ENCODE measurements at places on chromosomes 3 and 15. TPM values are rescaled to one million over a fixed set of nuclear protein-coding genes. Genes with fewer than 3 reads are reported as not detected.

The OR5K2 gene
- total RNA-seq: not detected

The ZWILCH gene
- total RNA-seq: 8.3 TPM

The TICRR gene
- 3.3 TPM for total RNA-seq

The FBXW12 gene
- not detected for total RNA-seq

The ACP3 gene
- 41.3 TPM for total RNA-seq

DNA sequence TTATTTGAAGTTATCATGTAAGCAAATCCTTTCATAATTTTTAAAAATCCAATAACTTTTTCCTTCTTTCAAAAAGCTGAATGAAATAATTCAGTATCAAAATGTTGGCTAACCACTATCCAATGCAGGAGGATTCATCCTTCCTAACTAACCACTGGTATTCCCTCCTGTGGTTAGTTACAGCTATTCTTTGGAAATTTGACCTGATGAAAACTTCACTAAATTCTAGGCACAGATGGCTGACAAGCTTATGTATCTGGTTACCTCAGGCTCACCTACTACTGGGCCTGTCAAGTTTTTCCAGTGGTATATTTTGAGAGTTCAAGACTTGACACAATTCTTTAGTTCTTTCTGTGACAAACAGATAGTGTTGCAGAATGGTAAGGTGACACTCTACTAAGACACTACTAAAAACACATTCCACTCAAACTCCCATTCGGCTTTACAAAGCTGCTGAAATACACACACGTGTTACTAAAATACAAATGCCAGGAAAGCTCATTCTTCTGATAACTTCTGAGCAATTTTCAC lies 15.8 kb downstream of the NPTN start:
- H3K27ac ChIP-seq: no peak overlapping the region
- no peaks in the 10 kb centered on the region for H3K4me1 ChIP-seq
- no peaks in the 10 kb centered on the region for H3K36me3 ChIP-seq
- H3K27me3 ChIP-seq: no peaks in the 10 kb centered on the region

DNA sequence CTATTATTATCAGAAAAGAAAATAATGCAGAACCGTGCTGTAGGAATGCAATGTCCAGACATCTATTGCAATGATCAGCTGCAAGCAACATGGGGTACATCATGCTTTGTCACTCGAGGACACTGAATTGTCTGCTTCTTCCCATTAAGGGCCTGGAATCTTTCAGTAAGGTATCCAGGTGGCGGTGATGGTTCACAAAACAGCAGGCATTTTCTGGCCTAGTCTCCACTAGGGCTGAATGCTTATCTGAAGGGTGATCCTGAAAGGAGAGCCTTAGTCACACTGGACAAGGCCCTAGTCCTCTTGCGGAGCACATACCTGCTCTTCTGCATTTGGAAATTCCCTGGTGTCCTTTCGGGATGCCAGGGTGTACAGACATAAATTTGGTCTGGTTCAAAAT lies 21.2 kb downstream of the ITPR1 start:
- H3K36me3 ChIP-seq: no peaks in the 10 kb centered on the region
- no peaks in the 10 kb centered on the region for H3K27me3 ChIP-seq

DNA sequence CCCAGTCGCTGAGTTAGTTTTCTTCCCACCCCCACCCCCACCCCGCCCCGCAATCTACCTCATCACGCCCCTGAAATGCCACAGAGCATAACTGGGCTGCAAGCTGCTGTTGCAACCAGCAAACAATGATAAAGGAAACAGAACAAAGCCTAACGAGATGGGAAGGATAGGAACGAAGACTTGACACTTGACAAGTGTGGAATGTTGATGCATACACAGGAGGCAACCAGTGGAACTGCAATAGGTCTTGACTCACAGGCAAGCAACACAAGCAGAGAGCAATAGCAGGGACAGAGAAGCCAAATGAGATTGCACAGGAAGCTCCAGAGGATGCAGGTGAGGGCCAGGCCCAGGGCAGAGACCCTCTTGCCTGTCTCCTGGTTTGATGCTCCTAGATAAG lies 225.9 kb downstream of the IGSF11 start:
- H3K36me3 ChIP-seq: no peaks in the 10 kb centered on the region
- H3K27me3 ChIP-seq: no peaks in the 10 kb centered on the region
- no peak overlapping the region for H3K4me3 ChIP-seq
- H3K4me1 ChIP-seq: no peaks in the 10 kb centered on the region
- DNase-seq: no peak

DNA sequence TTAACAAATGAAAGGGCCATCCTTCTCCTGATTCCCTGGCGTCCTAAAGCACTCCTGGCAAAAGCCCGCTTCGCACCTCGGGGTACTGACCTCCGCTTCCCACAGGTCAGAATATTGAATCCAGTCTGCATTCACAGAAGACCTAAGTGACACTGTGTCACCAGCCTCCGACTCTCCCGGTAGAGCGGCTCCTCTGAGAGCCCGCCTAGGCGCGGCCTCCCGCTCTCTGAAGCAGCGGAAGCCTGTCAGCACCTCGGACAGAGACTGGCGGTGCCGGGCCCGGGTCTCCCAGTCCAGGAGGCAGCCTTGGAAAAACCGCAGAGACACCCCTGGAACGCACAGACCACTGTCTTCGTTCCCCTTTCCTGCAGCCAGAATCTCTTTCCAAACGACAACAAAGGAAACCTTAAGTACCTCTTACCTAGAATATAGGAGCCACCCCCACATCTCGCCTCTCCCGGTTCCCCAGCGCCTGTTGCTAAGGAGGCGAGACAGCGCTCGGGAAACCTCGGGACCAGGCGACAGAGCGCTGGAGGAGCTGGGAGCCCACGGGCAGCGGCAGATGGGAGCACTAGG lies 1.2 kb downstream of the GABRB3 start:
- no peak for DNase-seq
- H3K27ac ChIP-seq: no peak overlapping the region
- no peaks in the 10 kb centered on the region for H3K36me3 ChIP-seq
- H3K4me1 ChIP-seq: no peaks in the 10 kb centered on the region

DNA sequence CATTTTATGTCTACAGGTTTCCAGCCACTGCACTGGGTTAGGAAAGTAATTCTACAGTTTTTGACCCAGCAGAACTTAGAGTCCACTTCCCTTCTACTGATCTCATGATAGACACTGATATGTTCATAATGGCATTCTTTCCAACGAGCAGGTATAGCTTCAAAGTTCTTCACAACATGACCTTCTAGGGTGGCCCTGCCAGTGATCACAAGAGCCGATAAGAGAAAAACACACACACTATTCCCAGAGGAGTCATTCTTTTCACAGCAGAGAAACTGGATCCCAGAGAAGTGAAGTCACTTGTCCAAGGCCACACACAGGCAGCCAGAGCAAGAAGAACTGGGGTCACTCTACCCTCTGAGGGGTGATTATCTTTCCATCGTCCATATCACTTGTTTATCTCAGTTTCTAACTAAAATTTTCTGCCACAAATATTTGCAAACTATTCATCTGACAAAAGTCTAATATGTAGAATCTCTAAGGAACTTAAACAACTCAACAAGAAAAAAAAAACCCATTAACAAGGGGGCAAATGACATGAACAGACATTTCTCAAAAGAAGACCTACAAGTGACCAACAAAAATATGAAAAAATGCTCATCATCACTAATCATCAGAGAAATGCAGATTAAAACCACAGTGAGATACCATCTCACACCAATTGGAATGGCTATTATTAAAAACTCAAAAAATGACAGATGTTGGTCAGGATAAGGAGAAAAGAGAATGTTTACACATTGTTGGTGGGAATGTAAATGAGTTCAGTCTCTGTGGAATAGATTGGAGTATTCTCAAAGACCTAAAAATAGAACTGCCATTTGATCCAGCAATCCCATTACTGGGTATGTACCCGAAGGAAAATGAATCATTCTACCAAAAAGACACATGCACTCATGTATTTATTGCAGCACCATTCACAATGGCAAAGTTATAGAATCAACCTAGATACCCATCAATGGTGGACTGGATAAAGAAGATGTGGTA lies 31.5 kb downstream of the SPTSSB start:
- H3K27ac ChIP-seq: no peak overlapping the region
- DNase-seq: no peak
- no peaks in the 10 kb centered on the region for H3K4me1 ChIP-seq
- H3K4me3 ChIP-seq: no peak overlapping the region
- H3K27me3 ChIP-seq: no peaks in the 10 kb centered on the region
- no peaks in the 10 kb centered on the region for H3K36me3 ChIP-seq

- H3K4me1 ChIP-seq: no peaks in the 10 kb centered on the region
- H3K27ac ChIP-seq: no peak overlapping the region
- H3K36me3 ChIP-seq: no peaks in the 10 kb centered on the region
- H3K4me3 ChIP-seq: no peak overlapping the region
Observed at GRCh38 chr3:32522682-32523081, 20.0 kb upstream of the CMTM6 start.

GRCh38 chr3:141561426-141562034 lies 74.7 kb downstream of the RASA2 start:
- H3K36me3 ChIP-seq: no peaks in the 10 kb centered on the region
- no peaks in the 10 kb centered on the region for H3K27me3 ChIP-seq
- H3K4me3 ChIP-seq: no peak overlapping the region

- H3K4me3 ChIP-seq: no peak overlapping the region
- no peaks in the 10 kb centered on the region for H3K36me3 ChIP-seq
- H3K27me3 ChIP-seq: no peaks in the 10 kb centered on the region
- H3K4me1 ChIP-seq: no peaks in the 10 kb centered on the region
- no peak for DNase-seq
Observed at GRCh38 chr3:25587526-25587925, 77.2 kb downstream of the TOP2B start.

DNA sequence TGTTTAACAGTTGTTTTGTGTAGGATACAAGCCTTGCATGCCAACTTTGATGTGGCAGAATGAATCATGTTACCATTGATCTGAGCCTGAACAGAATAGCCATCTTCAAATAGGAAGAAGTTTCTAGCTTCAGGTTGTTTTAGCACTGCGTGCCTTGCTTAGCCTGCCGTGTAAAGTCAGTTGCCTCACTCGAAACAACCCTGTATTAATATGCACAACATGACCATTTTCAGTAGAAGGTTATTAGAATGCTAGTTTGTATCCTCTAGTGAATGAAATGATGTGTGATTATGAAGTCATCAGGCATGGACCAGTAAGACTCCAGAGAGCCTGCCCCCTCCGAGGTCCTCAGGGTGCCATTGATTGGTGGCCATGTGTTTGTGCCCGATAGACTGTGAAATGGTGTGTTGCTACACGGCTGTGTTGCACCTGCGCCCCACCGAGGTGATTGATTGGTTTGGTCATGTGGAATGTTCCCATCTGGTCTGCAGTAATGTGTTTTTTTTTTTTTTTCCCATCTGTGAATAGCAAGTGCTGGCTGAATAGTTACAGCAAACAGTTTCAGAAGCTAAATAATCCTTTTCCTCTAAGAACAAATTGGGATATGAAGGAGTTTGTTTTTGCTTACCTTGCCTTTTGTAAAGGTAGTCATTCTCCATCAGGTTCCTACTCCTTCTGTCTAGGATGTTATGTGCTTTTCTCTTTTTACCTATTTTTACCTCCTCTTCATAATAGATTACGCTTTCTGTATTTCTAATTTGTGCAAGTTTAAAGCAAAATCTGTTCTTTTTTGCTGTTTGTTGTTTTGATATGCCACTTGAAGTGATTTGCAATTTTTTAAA lies 214.9 kb downstream of the TCF12 start:
- no peaks in the 10 kb centered on the region for H3K36me3 ChIP-seq
- no peak for DNase-seq
- H3K4me3 ChIP-seq: no peak overlapping the region
- H3K27ac ChIP-seq: no peak overlapping the region
- H3K4me1 ChIP-seq: no peaks in the 10 kb centered on the region

DNA sequence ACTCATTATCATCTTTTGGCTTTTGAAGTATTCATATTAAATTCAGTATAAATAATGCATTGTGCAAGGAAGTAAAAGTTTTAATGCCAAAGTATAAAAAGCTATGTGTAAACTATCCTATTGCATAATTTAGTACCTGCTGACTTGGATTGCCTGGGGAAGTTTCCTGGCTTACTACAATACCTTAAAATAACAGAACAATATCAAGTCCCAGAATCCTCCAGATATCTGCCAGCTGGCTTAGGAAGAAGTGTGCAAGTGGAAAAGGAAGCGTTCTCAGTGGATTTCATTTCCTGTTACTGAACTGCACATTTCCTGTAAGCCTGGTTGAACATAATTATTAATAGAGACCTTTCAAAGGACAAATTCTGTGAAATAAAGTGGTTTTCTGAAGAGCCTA lies 236.7 kb downstream of the ADAMTSL3 start:
- H3K36me3 ChIP-seq: no peaks in the 10 kb centered on the region
- H3K27ac ChIP-seq: no peak overlapping the region
- no peak for DNase-seq
- H3K27me3 ChIP-seq: no peaks in the 10 kb centered on the region

DNA sequence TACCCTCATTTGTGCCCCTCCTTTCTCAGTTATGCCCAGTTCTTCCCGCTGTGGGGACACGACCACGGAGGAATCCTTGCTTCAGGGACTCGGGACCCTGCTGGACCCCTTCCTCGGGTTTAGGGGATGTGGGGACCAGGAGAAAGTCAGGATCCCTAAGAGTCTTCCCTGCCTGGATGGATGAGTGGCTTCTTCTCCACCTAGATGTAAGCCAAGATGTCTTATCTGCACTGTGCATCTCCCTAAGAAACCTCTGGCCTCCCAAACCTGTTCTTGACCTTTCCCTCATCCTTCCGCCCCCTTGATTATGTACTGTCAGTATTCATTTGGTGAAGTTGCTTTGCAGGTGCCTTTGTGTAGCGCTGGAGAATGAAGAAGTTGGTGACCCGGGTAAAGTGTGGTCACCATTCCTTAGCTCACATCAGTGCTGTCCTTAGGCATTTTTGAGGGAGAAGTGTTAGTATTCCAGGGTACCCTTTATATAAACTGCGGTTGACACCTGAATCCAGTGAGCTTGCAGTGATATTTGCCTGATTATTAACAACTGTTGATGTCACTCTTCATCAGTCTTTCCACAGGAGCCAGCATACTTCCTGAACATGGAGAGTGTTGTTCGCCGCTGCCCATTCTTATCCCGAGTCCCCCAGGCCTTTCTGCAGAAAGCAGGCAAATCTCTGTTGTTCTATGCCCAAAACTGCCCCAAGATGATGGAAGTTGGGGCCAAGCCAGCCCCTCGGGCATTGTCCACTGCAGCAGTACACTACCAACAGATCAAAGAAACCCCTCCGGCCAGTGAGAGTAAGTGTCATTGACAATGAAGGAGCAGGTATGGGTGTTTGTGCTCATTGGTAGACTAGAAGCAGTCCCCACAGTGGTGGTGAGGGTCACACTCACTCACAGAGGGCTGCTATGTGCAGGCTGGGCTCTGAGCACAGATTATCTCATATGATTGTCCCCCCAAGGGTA lies 966 bp downstream of the ALAS1 start:
- H3K36me3 ChIP-seq: no peaks in the 10 kb centered on the region
- peak; percentile 41 for DNase-seq
- peaks cover 3% of the 10 kb centered on the region for H3K4me1 ChIP-seq
- no peaks in the 10 kb centered on the region for H3K27me3 ChIP-seq
- peak overlapping the region; percentile 91 for H3K27ac ChIP-seq

- H3K27ac ChIP-seq: no peak overlapping the region
- H3K4me1 ChIP-seq: no peaks in the 10 kb centered on the region
- DNase-seq: no peak
- no peaks in the 10 kb centered on the region for H3K27me3 ChIP-seq
- no peaks in the 10 kb centered on the region for H3K36me3 ChIP-seq
- H3K4me3 ChIP-seq: no peak overlapping the region
Observed at GRCh38 chr15:90553248-90553745, 23.6 kb downstream of the CRTC3 start.

- H3K4me3 ChIP-seq: no peak overlapping the region
- no peaks in the 10 kb centered on the region for H3K36me3 ChIP-seq
- H3K4me1 ChIP-seq: no peaks in the 10 kb centered on the region
- H3K27ac ChIP-seq: no peak overlapping the region
Observed at GRCh38 chr15:57138349-57138788, 219.9 kb downstream of the TCF12 start.

- peak overlapping the region; percentile 36 for H3K27ac ChIP-seq
- DNase-seq: no peak
- H3K4me3 ChIP-seq: no peak overlapping the region
- H3K27me3 ChIP-seq: no peaks in the 10 kb centered on the region
- no peaks in the 10 kb centered on the region for H3K4me1 ChIP-seq
Observed at GRCh38 chr3:177249203-177249602, 51.9 kb upstream of the TBL1XR1 start.

All from Peyer's patch (tissue), 4 donors.